ENCODE measurements at places on chromosomes 12 and 14. TPM values are rescaled to one million over a fixed set of nuclear protein-coding genes. Genes with fewer than 3 reads are reported as not detected.

DNA sequence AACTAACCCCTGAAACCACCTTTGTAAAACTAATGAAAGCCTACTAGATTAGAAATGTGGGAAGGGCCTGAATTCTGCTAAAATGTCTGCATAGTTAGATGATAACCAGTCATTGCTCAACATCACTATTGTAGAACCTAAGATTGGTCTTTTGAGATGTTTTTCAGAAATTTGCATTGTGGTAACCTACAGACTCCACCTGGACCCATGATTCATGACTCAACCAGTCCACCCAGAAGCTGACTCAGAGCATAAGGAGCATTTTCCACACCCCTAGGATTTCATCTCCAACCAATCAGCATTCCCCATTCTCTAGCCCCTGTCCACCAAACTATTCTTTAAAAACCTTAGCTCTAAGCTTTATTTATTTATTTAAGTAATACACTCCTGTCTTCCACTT lies 30.4 kb upstream of the CHGA start:
- no peak for DNase-seq

DNA sequence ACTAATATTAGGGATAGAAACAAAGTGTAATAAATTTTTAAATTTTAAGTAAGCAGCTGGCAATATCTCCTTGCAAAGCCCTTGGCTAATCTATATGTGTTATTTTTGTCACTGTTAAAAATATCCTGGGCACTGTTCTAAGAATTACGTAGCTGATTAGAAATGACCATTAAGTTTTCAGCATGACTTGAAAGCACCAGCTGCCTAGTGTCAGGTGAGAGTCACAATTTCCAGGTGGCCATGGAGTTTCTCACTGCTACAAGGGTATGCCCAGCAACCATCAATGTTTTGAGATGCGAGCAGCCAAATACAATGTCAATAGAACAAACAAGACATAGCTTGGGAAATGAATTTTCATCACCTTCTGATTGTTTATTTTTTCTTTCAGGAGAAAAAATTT lies 23.3 kb upstream of the GYS2 start:
- DNase-seq = no peak

DNA sequence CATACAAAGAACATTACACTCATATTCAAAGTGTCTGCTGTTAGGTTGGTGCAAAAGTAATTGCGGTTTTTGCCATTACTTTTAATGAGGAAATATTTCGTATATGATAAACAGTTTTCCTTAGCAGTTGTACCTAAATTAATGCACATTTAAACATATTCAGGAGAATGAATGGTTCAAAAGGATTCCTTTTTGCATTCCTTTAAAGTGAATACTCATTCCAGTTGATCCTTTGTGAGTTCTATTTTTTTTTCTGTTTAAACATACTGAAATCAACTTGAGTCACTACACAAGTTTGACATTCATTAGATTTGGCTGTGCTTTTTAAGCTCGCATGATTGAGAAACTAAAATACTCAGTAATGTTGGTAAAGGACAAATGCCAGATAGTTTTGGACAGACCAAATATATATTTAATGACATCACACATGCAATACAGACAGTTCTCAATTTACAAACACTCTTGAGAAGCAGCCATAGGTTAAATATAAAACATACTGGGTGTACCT lies 13.8 kb upstream of the SLC38A2 start:
- DNase-seq = no peak

GRCh38 chr12:132523576-132524331 lies 33.8 kb downstream of the FBRSL1 start:
- DNase-seq = peak; percentile 72

The IL22 gene
- polyA plus RNA-seq = not detected

The SPRING1 gene
- 30.4 TPM for polyA plus RNA-seq

GRCh38 chr14:58598028-58598803 lies 39.5 kb upstream of the DACT1 start:
- DNase-seq = no peak

DNA sequence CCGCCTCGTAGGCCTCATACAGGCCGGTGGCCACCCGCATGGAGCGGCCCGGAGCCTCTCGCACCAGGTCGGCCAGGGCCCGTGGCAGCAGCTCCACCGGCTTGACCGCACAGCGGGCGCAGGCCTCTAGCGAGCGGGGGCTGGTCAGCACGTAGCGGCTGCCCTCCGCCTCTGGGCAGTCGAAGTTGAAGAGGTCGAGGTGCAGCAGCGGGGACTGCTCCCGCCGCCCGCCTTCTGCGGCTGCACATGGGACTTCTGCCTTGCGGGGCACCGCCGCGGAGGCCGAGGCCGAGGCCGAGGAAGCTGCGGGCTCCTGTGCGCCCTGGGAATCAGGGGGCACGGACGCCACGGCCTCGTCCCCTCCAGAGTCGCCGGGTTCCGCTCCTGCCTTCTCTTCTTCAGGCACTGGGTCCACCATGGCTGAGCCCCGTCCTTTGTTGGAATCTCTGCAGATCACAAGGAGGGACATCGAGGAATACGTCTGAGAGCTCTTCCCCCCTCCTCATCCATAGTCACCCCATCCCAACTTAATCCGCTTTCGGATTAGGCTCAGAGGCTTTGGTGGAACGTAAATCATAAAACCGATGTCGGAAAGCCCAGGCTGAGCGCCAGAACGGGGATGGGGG lies 1.4 kb downstream of the CCDC177 start:
- DNase-seq = no peak

All from immature natural killer cell (primary cell).